ENCODE measurements at places on chromosomes 2 and 18.

DNA sequence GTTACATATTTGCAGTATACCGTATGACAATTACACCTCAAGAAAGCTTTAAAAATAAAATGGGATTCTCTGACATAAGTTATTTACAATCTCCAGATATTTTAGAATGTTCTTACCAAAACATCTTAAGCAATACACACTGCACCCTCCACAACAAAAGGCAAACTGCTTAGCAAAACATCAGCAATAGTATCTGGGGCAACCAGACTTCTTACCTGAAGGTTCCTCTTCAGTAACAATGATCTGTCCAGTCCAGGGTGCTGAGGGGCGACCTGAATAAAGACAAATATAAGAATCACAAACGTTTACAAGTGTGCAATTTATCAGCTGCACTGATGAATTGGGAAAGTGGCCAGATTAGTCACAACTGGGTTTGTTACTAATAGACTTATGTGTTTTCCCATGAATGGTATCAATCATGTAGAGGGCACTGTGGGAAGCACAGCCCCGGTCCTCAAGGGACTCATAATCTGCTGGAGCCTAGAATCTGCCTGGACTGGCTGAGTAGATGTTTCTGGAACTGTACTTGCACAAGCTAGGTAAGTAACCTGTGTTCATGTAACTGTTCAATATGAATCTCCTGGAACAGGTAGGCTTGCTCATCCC, 70.7 kb downstream of the MYOM1 start:
- DNase-seq = no peak

DNA sequence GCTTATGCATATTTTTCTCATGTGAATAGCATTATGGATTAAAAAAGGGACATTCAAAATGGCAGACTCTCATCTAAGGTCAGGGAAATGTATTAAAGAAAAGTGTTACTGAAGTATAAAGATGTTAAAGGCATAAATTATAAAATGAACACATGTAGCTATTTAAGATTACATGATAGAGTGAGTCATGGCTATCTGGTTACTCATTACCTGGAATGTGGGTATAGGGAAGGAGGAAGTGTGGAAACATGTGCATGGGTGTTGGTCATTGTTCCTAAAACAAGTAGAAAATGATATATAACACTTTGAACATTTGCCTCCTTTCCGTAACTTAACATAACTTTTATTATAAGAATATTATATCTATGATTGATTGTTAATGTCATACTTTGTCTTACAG, 66.4 kb downstream of the MYO1B start:
- no peak for DNase-seq

- DNase-seq = no peak
Observed at GRCh38 chr2:192216336-192216735, 21.6 kb upstream of the TMEFF2 start.

DNA sequence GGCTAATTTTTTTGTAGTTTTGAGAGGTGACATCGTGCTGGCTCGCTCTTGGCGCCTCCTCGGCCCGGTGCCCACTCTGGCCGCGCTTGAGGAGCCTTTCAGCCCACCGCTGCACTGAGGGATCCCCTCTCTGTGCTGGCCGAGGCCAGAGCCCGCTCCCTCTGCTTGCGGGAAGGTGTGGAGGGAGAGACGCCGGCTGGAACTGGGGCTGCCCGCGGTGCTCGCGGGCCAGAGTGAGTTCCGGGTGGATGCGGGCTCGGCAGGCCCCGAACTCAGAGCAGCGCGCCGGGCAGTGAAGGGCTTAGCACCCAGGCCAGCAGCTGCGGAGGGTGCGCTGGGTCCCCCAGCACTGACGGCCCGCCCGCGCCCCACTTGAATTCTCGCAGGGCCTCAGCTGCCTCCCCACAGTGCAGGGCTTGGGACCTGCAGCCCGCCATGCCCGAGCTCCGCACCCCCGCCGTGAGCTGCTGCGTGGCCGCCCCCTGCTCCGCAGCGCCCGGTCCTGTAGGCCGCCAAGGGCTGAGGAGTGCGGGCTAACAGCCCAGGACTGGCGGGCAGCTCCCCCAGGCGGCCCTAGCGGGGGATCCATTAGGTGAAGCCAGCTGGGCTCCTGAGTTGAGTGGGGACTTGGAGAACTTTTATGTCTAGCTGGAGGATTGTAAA, 113.2 kb upstream of the ZSWIM2 start:
- no peak for DNase-seq

GRCh38 chr2:128734521-128735295, 416.0 kb upstream of the HS6ST1 start:
- no peak for DNase-seq

- DNase-seq = no peak
Observed at GRCh38 chr2:47403609-47404193, 745 bp downstream of the MSH2 start.

DNA sequence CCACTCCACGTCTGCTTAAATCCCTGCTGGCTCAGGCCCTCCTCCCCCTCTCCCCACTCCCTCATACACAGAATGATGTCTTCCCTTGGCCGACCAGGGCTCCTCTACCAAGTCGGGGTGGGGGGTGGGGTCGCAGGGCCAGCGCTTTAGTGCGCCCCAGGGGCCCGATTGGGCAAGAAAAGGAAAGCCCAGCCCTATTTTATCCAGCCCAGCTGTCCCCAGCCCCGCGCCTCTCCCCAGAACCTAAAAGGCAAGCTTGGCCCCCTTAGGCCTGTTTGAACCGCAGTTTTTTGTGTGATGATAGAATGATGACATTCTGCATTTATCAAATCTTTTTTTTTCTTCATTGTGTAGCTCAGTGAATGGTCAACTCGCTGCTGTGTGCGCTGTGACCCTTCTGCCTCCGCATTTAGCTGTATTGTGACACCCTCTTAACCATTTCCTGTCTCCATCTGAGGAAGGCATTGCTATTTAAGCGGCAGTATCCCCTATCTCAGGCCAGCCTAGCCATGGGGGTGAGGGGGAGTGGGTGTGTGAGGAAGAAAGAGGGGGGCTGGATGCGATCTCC, 231.4 kb downstream of the HAUS1 start:
- no peak for DNase-seq

- DNase-seq = no peak
Observed at GRCh38 chr2:63701406-63701805, 112.6 kb downstream of the MDH1 start.

- DNase-seq = no peak
Observed at GRCh38 chr18:62867534-62867933, 152.2 kb downstream of the PHLPP1 start.

DNA sequence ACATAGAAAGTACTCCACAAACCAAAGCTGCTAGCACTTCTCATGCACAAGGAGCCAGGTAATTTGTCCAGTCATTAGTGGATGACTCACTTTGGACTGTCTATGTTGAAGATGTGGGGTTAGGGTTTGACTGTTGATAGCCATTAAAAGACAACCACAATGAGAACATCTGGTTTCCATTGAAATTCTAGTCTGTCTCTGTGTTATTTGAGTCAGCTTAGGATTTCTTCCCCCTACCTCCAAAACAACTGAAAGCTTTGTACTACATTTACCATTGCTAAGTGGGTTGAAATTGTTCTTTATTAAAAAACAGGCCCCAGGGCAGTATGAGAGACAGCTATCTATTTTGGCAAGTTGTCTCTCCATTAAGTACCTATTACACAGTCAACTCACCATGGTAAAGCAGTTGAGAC, 50.2 kb upstream of the ANKRD44 start:
- no peak for DNase-seq

- no peak for DNase-seq
Observed at GRCh38 chr18:78367996-78368395, 611.6 kb upstream of the SALL3 start.

DNA sequence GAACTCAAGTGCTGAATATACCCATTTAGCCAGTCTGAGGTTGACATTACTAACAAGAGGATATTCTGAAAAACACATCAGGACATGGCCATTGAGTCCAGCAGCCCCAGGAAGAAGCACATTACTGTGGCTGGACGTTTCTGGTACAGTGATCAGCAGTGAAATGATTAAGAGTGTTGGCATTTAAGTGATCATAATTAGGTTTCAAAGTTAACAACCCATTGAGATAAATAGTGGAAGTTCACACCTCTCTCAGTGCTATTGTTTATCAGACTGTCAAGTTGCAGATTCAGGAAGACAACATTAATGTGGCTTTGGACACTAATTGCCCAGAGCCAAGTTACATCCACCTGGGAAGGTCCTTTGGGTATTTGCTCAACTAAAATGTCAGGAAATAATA, 139.5 kb upstream of the GAREM1 start:
- DNase-seq = no peak

DNA sequence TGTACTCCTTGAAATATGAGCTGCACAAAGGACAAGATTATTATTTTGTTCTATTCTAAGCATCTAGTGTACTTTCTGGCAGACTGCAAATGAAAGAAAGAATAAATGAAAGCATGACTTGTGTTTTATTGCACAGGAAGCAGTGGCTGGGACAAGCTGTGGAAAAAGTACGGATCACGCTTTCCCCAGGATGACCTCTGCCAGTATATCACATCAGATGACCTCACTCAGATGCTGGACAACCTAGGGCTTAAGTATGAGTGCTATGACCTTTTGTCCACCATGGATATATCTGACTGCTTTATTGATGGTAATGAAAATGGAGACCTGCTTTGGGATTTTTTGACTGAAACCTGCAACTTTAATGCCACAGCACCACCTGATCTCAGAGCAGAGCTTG, 49.4 kb downstream of the HNMT start:
- no peak for DNase-seq

GRCh38 chr2:84870306-84870705, 10.6 kb downstream of the TRABD2A start:
- DNase-seq = no peak

DNA sequence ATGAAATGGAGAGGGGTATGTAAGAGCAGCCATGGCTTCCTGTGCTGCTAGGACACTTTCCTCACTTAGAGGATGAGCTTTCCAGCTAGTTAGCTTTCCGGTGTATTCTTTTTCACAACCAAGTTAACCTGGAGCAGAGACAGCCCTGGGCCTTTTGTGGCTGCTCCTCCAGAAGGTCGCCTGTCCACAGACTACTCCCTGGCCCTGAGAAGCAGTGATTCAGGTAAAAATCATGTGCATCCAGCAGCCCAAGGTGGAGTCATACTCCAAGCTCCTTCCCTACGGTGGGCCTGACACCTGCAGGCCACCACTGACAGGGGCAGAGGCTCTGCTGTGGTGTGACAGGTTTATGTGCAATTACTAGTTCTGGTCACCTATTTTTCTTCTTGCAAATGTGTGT, 187.2 kb downstream of the ANKRD30B start:
- DNase-seq = no peak

DNA sequence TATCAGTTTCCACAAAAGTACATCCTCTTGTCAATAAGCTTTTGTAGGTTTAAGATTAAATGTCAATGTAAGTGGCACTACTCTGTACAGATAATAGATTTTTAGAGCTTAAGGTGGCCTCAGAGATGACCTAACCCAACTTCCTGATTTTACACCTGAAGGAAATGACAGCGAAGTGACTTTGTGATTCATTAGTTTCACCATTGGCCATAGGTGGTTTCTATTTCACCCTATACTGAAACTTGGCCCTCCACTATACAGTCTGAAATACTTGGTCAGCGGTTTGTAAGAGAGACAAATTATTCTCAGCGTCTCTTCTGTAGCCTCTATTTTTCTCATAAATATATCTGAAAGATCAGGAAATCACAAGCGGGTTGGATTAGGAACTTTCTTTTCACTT, 330.4 kb upstream of the FAM98A start:
- DNase-seq = no peak

GRCh38 chr18:69585696-69586095, 185.0 kb downstream of the DOK6 start:
- DNase-seq = no peak

DNA sequence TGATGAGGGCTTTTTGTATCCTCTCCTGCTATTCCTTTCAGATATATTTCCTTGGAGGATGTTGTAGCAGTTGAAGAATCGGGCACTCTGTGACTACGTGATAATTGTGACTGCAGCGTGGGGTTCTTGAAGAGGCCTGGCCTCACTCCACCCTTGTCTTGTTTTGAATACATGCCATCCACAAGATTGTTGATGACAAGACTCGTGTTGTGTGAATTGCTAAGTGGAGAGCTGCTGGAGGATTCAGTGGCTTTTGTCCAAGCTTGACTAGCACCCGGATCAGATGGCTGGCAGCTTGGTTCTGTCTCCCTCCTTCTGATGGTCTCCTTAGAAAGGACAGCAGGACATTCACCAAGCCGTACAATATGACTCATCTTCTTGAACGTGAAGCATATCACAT, 146.9 kb downstream of the DAW1 start:
- no peak for DNase-seq

DNA sequence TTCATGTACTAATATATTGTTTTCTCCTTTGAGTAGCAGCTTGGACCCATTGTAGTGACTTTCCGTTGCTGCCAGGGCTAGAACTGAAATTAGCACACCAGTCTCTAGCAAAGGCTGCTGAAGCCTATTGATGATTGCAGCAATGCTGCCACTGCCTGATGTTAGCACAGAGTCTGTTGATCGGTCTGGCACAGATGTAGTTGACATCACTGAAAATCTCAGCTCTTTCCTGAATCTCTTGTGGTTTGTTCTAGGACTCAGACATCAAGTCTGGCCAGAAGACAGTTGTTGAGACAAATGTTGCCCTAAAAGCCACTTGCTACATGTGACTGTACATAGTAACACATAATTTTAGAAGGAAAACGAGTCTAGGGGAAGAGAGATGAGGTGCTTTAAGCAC, 47.2 kb downstream of the VAPA start:
- DNase-seq = no peak

- no peak for DNase-seq
Observed at GRCh38 chr2:171792886-171793580, 101.0 kb downstream of the SLC25A12 start.

DNA sequence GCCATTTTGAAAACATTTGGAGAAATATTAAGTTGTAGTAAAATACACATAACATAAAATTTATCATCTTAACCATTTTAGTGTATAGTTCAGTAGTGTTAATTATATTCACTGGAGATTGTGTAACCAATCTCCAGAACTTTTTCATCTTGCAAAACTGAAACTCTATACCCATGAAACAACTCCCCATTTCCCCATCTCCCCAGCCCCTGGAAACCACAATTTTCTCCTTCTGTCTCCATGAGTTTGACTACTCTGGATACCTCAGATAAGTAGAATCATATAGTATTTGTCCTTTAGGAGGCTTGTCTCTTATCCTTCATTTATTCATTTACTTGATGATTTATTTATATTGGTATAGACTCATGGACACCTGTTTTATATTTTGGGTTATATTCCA, 392.9 kb downstream of the SETBP1 start:
- DNase-seq = no peak

DNA sequence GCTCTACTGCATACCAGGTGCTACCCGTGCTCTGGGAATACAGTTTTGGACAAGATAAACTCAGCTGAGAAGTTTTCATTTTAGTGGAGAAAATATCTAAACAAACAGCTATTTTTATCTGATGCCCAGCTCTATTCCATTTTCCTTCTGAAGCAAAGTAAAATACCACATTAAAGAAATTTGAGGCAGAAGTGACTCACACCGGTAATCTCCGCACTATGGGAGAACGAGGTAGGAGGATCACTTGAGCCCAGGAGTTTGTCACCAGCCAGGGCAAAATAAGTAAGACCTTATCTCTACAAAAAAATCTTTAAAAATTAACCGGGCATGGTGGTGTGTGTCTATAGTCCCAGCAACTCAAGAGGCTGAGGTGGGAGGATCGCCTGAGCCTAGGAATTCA, 416.2 kb upstream of the LYPD1 start:
- no peak for DNase-seq
